ENCODE measurements at places on chromosomes 1 and 21. TPM values are rescaled to one million over a fixed set of nuclear protein-coding genes. Genes with fewer than 3 reads are reported as not detected.

NKAIN1 gene
- 73.6 TPM for total RNA-seq

DNA sequence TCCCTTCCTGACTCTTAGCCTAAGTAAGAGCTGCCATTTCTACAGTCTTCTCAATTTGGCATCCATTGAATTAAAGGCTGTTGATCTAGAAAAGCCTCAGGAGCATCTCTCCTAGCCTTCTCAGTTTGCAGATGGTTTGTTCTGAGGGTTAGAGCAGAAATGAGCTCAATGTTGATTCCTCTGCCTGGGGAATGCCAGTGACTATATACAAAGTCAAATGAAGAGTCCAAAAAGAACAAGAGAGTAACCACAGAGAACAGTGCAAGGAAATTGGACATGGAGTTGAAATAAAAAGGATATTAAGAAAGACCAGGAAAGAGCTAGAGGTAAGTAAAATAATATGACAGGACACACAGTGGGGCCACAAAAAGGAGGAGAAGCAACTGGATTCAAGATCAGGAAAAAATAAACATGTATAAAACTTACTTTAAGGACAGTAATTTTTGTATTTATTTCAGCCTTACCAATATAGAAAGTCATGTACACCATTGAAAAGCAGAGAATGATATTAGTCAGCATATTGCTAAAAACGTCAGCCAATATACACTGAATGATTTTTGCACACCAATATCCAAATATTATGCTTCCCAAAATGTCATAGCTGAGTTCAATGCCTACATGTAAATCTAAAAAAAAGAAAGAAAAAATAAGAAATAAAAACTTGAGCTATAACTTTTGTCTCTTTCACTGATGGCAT lies 21.3 kb downstream of the SLC9C2 start:
- no peak for DNase-seq

- no peak for DNase-seq
Measured at GRCh38 chr1:230306169-230306568, 120.0 kb downstream of the PGBD5 start.

GRCh38 chr1:171748651-171749050 lies 6.8 kb upstream of the VAMP4 start:
- no peak for DNase-seq

LORICRIN gene
- total RNA-seq = not detected

PODN gene
- not detected for total RNA-seq

HFM1 gene
- total RNA-seq = 6.0 TPM

- DNase-seq = no peak
Measured at GRCh38 chr1:96843196-96843595, 121.6 kb downstream of the PTBP2 start.

DNA sequence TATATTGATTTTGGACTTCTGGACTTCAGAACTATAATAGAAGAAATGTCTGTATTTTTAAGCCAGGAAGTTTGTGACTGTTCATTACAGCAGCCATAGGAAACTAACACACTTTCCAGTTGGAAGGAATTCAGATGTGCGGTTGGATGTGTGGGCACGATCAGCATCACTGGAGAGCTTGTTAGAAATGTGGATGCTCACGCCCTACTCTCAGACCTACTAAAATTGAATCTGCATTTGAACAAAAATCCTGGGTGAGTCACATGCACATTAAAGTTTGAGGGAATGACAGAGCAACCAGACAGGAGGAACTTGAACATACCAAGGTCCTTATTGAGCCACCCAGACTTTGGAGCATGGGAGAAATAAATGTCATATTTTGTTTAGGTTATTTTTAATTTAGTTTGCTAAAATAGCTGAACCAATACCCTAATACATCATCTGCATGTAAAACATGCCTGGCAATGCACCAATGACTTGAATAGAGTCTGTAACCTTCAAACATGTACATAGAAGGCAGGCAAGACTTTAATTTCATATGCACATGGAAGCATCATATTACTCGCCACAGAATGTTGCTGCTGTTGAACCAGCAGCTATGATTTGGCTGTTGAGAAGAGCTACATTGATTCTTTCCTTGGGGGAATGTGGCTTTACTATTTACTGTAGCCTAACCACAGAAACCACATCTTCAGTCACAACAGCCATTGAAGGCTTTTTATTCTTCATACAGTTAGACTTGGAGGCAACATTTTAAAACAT lies 346.2 kb downstream of the BARHL2 start:
- no peak for DNase-seq

- no peak for DNase-seq
Measured at GRCh38 chr1:147283011-147283410, 40.5 kb downstream of the CHD1L start.

- no peak for DNase-seq
Measured at GRCh38 chr1:5764464-5764863, 227.8 kb downstream of the NPHP4 start.

- no peak for DNase-seq
Measured at GRCh38 chr1:230747890-230748800, 957 bp downstream of the CAPN9 start.

- peak; percentile 91 for DNase-seq
Measured at GRCh38 chr1:206631085-206631509, 4.2 kb upstream of the DYRK3 start.

- DNase-seq = no peak
Measured at GRCh38 chr1:6129313-6129712, 50.8 kb downstream of the CHD5 start.

- no peak for DNase-seq
Measured at GRCh38 chr1:44602634-44603628, 71.3 kb downstream of the TMEM53 start.

TTC34 gene
- total RNA-seq = 0.42 TPM

DNA sequence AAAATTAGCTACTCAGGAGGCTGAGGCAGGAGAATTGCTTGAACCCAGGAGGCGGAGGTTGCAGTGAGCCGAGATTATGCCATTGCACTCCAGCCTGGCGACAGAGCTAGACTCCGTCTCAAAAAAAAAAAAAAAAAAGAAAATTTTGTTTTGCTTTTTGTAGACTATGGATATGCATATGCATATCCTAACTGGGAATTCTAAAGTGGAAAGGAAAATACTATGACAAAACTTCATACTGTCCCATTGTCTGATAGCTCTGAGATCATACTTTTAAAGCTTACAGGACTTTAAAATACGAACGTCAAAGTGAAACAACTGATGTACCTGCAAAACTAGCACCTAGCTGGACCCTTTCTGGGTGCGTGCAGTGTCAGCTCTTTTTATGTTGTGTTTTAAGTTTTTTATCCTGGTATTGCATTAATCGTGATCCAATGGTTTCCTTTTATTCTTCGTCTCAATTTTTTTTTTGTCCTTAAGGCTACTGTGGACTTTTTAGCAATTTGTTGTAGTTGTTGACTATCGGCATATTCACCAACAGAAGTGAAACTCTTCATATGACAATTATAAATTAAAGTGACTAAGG lies 19.2 kb downstream of the SPRTN start:
- no peak for DNase-seq

AZIN2 gene
- 2.5 TPM for total RNA-seq

MYOM3 gene
- 0.11 TPM for total RNA-seq

RIPPLY3 gene
- 0.52 TPM for total RNA-seq

DNA sequence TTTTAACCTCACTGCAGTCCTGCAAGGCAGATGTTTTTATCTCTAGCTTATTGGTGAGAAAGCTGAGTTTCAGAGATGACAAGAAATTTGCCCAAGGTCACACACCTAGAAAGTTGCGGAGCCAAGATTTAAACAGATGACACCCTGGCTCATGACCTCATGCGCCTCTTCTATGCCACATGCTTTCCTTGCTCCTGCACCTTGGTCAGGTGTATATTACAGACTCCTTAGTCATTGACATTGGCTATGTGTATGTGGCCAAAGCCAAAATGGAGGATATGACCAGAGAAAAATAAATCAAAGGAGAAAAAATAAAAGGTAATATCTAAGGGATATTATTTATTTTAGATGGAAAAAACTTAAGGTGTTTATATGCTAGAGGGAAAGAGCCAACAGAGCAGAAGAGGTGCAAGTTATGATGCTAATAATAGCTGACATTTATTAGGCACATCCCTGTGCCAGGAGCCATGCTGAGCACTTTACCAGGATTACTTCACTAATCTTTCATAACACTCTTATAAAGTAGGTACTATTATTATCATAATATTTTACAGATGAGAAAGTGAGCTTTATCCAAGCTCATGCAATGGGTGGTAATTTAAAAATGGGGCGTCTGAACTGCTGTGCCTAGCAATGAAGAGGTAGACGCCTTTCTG lies 13.8 kb upstream of the MYOC start:
- DNase-seq = no peak

PDC gene
- not detected for total RNA-seq

- DNase-seq = no peak
Measured at GRCh38 chr21:39016740-39017315, 166.4 kb downstream of the PSMG1 start.

GRCh38 chr1:80418134-80418533 lies 1382.6 kb upstream of the ADGRL2 start:
- DNase-seq = no peak

GRCh38 chr1:52054496-52055065 lies 410 bp downstream of the TXNDC12 start:
- no peak for DNase-seq

DNA sequence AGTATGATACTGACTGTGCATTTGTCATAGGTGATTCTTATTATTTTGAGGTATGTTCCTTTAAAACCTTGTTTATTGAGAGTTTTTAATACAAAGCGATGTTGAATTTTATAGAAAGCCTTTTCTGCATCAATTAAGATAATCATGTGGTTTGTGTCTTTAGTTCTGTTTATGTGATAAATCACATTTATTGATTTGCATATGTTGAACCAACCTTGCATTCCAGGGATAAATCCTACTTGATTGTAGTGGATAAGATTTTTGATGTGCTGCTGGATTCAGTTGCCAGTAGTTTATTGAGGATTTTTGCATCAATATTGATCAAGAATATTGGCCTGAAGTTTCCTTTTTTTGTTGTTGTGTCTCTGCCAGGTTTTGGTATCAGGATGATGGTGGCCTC lies 158.0 kb downstream of the CENPF start:
- DNase-seq = no peak

DNA sequence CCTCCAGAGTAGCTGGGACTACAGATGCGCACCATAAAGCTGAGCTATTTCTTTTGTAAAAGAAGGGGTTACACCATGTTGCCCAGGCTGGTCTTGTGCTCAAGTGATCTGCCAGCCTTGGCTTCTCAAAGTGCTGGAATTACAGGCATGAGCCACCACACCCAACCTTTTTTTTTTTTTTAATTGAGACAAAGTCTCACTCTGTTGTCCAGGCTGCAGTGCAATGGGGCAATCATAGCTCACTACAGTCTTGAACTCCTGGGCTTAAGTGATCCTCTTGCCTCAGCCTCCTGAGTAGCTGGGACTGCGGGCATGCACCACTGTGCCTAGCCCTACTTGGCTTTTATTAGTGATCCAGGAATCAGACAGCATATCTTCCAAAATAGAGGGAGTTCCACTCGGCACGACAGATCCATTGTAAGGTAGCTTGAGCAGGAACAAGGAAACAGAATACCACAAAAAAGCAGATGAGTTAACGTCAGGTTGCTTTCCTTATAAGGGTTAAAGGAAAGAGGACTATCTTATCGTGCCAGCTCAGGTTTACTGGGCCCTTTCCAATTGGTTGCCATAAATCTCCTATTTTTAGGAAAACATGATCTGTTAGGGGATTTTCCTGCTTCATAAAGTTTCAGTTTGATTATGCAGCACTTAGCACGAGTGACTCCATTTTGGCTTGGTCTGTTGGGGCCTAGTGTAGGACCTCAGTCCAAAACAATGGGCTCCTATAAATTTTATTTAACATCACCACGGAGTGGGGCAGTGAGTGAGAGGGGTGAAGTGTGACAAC lies 45.2 kb downstream of the NENF start:
- DNase-seq = no peak

- DNase-seq = no peak
Measured at GRCh38 chr1:227308367-227309336, 9.6 kb downstream of the CDC42BPA start.

DNA sequence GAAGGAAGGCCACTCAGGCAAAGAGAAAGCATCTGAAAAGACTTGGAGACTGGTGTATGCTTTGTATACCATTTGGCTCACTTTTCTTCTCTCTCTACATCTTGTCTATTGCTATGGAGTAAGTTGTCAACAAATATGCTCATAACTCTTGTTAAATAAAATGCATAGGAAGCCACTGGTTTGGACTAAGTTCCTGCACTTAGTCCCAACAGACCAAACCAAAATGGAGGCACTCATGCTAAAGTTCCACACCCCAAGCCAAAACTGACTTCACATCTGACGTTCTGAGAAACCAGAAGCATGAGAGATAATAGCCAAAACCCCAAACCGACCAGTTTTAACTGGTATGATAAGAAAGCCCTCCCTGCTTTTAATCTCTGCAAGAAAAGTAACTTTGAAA lies 135.3 kb upstream of the LYPLAL1 start:
- DNase-seq = no peak

- no peak for DNase-seq
Measured at GRCh38 chr21:23152130-23152529, 2153.9 kb downstream of the NCAM2 start.

DNA sequence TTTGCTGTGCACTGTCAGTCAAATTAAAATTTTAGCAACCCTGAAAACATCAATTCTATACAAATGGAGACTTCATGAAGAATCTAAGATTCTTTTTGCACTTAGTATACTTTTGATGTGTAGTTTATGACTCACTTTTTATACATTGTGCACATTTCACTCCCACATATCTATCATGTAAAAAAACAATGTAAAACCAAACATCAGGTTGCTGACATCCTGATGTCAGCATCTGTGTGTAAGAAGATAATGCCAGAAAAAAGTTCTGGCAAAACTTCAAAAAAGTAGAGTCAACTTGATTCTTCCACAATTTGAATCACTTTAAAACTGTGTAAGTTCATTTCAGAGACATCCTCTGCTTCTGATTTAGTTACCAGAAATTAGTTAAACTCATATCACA lies 115.7 kb downstream of the CENPF start:
- DNase-seq = no peak

CYP4Z1 gene
- not detected for total RNA-seq

- DNase-seq = no peak
Measured at GRCh38 chr1:220732137-220732536, 16.0 kb upstream of the MTARC2 start.

LDLRAP1 gene
- total RNA-seq = 47.0 TPM

GRCh38 chr1:191905781-191906180 lies 252.5 kb upstream of the RGS18 start:
- DNase-seq = no peak

C1QTNF12 gene
- 6.3 TPM for total RNA-seq

- no peak for DNase-seq
Measured at GRCh38 chr1:182193908-182194550, 132.5 kb upstream of the ZNF648 start.
